NCI-H2029 treated with DMSO at 0.1 percent for 48 hours (cell line): ENCODE measurements at places on chromosomes 4 and X.

DNA sequence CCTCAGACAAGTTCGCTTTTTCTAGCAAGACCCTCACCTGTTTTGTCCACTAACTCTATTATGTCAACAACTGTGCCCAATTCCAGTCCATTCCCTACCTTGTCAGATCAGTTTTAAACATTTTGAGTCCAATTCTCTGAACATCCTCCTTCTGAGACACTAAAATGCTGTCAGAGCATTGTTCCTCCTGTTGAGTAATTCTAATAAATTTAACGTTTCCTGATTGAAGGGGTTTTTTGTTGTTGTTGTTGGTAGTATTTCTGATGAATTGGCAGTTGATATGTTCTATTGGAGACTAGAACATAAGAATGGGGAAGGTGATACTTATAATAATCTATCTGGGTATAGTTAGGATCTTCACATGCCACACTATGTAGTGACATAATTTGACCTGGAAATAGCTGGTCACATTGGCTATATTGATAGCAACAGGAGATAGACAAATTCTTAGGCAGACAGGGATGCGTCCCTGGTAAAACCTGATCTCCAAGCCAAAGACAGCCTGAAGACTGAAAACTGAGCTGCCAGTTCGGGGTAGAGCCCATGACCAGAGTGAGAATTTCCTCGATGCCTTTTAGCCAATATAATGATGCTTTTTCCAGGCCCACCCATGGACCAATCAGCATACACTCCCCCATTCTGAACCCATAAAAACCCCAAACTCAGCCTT lies 12.4 kb upstream of the CXCL2 start:
- DNase-seq, result no peak

- DNase-seq, result no peak
Measured at GRCh38 chr4:40626183-40626990, 3.3 kb downstream of the RBM47 start.

- no peak for DNase-seq
Measured at GRCh38 chr4:96431094-96431493, 591.2 kb downstream of the PDHA2 start.

DNA sequence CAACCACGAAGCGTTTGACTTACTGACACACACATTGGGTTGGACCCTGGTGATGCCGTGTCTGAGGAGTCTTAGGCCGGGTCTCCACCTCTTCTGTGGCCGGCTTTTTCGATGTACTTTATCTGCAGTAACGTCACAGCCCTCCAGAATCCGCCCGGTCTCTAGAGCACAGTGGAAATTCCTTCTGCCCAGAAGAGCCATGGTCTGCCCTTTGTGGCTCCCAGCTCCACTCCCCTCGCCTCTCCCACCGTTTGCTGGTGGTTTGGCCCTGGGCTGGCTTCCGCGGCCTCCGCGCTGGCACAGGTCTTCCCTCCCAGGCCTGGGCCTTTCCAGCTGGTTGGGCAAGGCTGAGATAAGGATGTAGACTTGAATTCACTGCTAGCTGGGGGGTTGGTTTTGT lies 4.3 kb downstream of the MAEA start:
- DNase-seq, result no peak

GRCh38 chr4:116499-116898 lies 7.8 kb upstream of the ZNF718 start:
- DNase-seq, result no peak

DNA sequence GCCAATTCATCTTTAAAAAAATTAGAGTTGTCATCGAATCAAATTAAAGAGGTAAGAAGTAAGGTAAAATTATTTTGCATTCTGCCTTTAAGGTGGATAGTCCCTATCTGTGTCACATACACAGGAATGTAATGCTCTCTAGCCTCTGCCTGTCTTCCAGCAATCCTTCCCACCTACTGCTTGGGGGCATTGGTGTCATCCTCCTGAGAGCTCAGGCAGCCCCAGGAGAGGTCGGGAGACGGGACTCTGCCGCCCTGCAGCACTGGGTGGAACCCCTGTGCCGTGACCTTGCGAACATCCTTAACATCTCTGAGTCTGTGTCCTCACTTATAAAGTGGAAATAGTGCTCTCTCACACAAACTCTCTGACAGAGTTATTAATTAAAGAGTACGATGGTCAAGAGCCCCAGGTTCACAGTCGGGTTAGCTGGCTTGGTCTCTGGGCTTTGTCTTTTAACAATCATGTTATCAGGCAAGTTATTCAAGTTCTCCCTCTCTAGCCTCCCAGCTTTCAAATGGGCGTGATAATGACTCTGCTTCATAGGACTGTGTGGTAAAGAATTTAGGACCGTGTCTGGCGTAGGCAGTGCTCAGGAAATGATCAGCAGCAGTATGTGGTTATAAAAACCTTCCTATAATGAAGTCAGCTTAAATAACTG lies 10.2 kb downstream of the TLR3 start:
- no peak for DNase-seq

DNA sequence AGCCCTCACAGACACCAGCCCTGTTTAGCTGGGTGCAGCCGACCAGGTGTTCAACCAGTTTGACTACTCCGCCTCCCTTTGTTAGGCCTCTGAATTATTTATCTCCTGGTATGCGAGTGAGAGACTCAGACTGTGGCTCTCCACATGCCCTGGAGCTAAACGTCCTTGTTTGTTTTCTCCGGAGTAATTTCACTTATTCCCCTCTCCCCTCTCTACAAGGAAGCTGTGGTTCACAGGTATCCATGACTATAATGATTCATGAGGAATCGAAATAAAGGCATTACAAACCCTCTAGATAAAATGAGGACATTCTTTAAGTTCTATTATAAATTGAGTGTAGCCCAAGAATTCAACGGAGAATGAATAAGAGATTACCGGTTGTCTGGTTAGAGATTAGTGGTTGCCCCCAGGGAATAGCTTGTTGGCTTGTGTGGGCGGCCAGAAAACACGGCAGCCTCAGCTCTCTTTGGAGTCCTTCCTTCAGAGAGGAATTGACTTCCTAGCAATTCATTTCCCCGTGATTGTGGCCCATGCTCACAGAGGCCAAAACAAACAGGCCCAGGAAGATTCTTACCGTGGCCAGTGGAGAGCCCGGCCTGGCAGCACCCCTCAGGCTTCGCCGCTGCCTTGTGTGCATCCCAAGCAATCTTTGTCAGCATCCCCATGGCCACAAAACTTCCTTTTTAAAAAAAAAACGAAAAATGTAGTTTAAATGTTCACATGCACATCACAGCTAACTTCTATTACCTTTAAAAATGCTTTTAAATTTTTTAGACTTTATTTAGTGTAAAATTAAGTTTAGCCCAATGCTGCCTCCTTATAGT lies 60.2 kb upstream of the CBR4 start:
- DNase-seq, result peak; percentile 82

GRCh38 chr4:31949045-31949444 lies 1228.9 kb downstream of the PCDH7 start:
- no peak for DNase-seq

DNA sequence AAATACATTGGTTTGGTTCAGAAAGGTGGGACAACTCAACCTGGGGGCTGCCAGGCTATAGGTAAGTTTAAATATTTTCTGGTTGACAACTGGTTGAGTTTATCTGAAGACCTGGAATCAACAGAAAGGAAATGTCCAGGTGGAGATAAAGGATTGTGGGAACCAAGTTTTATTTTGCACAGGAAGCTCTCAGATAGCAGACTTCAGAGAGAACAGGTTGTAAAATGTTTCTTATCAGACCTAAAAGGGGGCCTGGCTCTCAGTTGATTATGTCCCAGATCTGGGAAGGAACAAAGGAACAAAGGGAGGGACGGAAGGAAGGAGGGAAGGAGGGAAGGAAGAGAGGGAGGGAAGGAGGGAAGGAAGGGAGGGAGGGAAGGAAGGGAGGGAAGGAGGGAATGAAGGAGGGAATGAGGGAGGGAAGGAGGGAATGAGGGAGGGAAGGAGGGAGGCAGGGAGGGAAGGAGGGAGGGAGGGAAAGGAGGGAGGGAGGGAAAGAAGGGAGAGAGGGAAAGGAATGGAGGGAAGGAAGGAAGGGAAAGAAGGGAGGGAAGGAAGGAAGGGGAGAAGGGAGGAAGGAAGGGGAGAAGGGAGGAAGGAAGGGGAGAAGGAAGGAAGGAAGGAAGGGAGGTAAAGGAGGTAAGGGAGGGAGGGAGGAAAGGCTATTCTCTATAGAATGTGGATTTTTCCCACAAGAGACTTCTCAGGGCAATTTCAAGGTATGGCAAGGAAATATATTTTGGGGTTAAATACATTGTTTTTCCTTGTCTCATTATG lies 186.7 kb downstream of the DHRSX start:
- DNase-seq, result no peak

- DNase-seq, result no peak
Measured at GRCh38 chrX:104913348-104913747, 307.1 kb downstream of the TEX13A start.

- DNase-seq, result peak; percentile 48
Measured at GRCh38 chr4:91288702-91289311, 1015.0 kb upstream of the GRID2 start.

DNA sequence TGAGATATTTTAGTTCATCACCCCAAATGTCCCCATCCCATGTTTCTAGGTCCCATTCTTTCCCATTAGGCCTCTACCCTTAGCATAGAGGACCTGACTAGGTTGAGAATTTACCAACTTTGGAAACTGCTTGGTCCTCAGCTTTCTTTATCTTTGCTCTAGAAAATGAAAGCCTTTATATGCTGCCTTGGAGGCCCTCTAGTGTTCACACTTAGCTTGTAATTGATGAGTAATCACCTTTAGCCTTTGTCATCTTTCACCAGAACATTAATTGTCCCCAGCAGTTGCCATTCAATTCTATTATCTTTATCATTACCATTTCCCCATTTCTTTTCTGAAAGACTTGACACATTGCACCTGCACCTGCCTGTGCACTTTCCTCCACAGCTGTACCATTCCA lies 589.2 kb upstream of the NR3C2 start:
- DNase-seq, result no peak

DNA sequence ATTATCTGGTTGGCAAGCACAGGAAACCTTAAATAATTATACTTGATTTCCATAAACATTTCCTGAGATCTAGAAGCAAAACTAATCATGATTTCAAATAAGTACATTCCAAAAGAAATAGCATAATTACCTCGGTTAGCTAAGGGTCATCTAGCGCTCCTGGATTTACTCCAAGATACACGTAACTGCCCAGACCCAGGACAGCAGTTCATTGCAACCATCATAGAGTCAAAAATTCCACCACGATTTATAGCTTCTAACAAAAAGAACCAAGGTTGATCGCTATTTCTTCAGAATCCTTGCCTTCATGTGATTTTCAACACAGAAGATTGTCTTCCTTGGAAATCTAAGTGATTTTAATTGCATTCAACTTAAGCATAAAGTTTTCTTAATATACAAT lies 1235.5 kb upstream of the TENM3 start:
- DNase-seq, result no peak

DNA sequence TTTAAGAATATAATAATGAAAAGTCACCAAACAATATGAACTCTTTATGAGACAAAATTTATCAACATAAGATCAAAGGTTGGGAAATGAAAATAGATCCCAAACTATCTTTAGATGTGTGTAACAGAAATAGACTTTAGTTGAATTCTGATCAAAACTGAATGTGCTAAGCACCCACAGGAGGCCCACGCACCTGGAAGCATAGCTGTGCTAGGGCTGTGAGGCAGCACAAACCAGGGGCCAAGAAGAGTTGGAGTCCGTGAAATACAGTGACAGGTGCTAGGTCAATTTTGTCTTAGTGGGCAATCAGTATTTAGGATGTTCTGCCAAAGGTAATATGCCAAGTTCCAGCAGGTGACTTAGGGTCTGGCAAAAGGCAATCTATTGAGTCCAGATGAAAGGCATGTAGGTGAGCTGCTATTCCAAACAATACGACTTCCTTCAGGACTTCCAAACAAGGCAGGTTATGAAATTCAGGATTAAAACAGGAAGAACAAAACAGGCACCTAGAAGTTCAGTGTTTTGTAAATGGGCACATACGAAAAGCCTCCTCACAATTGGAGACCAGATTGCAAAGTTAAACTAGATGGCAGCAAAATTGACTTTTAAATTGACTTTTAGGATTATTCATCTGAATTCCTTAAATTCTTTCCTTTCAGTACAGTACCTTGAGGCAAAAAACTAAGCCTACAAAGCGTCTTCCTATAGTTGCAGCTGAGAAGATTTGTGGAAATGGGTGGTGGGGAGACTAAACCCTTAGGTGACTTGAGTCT lies 4.7 kb upstream of the PCDH18 start:
- DNase-seq, result no peak

- DNase-seq, result no peak
Measured at GRCh38 chrX:9466124-9466495, 1.3 kb downstream of the TBL1X start.

GRCh38 chrX:30713061-30713525 lies 59.9 kb downstream of the GK start:
- DNase-seq, result peak; percentile 4

DNA sequence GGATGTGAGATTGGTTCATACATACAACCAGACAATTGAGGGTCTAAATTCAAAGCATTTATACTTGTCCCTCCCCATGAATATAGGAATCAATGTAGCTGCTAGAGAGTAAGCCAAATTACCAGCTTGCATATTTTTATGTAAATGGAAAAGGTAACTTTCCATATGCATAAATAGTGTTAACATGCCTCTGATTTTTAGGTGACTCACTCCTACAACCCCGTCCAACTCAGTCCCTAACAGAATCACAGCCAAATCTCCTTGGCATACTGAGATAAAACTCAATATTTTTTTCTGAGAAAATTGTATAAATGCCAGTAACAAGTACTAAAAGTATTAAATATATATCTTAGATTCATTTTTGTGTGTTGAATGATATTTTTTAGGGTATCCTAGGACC lies 67.2 kb downstream of the INPP4B start:
- no peak for DNase-seq

GRCh38 chrX:6748595-6748994 lies 213.7 kb upstream of the VCX3A start:
- no peak for DNase-seq

DNA sequence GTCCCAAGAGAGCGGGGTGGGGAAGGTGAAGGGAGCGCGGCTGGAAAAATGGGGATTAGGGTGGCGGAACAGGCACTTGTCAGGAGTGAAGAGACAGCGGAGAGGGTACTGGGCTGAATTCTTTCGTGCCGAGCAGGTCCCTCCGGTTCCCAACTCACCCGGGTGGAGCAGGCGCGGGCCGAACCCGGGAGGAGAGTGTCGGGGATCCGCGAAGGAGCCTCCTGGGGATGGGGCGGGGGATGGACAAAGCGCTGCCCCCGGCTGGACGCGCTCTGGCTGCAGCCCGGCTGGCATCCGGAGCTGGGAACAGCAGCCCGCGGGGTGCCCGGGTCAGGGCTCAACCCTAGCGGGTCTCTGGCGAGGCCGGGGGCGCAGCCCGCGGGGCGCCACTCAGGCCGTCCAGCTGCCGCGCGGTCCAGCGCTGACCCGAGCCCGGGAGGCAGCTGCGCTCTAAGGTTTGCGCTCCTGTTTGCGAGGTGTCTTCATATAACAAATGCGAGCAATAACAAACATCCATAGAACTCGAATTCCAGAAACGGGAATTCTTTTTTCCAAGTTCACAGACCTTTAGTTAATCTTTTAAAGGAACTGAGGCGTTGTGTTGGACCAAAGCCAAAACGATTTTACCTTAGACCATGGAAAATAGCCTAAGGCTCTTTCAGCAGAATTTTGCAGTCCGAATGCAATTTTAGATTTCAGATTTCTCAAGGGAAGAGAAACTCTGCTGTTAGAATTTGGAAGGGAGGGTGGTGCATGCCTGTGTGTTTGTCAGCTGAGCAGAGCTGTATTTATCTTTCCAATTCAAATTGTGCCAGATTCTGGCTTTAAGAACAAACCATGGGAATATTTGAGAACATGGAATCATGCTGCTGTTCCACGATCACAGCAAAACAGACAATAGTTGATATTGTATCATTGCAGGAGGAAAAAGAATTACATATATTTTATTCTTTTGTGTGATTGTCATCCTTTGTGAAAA lies 744 bp downstream of the NPY5R start:
- DNase-seq, result no peak

GRCh38 chr4:72842323-72842722 lies 227.2 kb downstream of the COX18 start:
- DNase-seq, result no peak
